ENCODE measurements at places on chromosomes 4 and X.

GRCh38 chrX:134821370-134821769, 163.1 kb upstream of the PLAC1 start:
- peak; percentile 51 for DNase-seq

- no peak for DNase-seq
Observed at GRCh38 chr4:87087420-87087819, 133.0 kb downstream of the KLHL8 start.

GRCh38 chrX:136047969-136048368, 62.7 kb downstream of the SLC9A6 start:
- peak; percentile 38 for DNase-seq

DNA sequence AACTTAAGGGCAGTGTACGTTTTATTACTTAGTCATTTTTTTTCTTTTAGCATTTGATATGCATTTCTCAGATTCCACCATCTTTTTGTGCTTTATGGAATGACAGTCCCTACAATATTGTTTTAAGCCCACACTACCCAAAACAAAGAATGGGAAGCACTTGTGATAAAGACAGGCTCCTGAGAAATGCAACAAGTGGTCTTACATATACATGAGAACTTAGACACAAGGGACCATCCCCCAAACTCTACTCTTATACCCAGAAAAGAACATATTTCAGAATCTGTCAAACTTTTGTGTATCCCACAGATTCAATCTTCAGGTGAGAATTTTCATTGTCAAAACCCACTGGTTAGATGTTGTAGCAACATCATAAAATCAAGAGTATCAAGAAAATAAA, 491.1 kb downstream of the AFF2 start:
- DNase-seq, result no peak

DNA sequence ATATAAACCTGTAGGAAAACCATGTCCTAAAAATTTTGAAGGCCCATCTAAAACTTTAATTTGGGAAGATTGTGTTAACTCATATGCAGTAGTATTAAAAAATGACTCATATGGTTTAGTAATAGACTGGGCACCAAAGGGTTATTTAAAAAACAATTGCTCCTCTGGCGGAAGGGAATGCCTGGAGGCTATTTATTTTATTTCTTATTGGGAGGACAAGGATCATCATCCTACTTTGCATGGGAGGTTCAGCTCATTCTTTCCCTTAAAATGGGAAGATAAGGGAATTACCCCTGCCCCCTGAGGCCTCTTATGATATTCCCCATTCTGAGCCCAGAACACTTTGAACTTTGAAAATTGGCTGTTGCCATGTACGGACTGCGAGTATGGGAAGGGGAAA, 29.7 kb upstream of the MGST2 start:
- no peak for DNase-seq

DNA sequence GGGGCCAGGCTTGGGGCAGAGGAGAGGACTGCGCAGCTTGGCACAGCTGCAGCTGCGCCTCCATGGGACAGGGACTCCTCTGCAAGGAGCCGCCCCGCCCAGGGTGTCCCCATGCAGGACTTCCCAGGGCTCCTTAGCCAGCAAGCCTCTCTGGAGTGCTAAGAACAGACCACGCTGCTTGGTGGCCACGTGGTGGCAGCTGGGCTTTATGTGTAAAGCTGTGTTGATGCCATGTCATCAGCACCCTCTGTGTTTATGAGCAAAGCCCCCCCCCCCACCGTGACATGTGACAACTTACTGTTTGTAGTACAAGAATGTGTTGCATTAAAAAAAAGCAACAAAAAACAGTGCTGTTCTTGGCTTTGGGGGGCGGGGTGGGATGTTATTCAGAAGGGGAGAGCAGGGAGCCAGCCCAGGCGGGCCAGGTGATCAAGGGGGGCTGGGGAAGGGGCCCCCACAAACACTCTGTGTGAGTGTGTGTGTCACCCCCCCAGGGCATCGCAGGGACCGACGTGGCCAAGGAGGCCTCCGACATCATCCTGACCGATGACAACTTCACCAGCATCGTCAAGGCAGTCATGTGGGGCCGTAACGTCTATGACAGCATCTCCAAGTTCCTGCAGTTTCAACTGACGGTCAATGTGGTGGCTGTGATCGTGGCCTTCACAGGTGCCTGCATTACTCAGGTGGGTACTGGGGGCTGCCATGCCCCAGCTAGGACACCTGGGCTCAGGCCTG, 40.3 kb downstream of the ATP2B3 start:
- DNase-seq, result no peak

DNA sequence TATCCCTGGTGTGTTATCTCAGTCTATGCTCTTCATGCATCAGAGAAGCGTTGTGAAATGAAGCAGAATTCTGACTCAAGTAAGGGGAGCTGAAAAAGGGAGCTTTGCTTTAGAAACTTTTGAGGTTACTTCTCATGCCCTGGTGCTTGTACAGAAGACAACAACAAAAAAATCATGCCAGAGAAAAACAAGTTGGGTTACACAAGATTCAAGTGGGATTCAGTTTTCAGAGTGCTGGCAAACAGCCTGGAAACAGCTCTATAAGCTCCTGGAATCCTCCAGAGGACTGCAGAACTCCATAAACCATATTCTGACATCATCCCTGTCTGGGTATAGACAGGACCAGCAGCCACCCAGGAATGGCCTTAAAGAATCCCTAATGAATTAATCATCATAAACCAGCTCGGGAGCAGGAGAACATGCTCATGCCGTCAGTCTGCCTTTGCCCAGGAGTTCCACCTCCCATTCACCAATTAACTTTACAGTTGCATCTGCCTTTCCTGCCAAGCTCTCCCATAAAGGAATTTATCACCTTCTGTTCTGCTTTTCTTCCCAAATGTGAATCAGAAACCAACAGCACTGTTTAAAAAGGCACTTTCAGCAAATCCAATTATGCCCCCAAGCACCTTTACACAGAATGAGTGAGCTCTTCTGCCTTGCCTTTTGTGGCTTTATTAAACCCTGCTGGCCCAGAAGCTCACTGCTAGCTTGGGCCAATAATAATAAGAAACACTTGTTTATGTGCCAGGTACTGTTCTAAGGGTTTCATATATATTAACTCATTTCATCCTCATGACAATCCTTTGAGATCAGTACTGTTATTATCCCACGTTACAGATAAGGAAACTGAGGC, 54.5 kb upstream of the FBXW7 start:
- DNase-seq, result peak; percentile 98

- DNase-seq, result no peak
Observed at GRCh38 chrX:13088156-13088487, 43.7 kb upstream of the FAM9C start.

DNA sequence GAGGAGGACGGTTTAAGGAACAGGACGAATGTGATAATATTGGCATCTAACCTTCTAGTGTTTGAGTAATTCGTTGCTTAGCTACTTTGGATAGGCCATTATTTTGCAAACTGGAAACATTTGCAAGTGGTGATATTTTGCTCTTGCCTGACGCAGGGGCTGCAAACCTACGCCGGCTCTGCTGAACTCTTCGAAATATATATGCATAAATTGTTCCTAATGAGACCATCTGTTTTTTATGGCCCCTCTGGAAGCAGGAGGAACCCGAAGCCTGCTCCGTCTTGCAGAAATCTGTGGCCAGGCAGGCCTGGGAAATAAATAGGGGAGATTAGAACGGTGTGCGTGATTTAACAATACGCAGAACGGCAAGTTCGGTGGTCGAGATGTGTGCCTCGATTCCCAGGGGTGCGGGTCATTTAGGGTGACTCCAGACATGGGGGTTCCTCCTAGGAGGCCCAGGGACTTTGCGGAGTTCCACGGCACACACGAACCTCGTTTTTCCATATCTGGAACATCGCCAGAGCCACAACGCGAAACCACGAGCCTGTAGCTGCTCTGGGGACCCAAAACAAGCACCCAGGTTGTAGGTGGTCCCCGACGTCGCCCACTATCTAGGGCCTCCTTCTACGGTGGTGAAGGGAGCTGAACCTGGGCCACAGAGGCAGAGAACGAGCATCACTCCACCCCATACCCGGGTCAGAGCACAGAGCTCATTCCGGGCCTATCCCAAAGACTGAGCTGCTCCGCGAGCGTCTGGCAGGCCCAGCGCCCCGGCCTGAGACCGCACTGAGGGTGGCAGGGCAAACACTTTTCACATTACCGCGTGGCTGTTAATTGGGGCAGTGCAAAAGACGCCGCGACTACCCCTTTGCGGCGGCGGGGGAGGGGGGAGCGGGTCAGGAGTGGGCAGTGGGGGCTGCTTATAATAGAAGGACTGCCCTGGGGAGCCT, 89.7 kb downstream of the BCOR start:
- no peak for DNase-seq

DNA sequence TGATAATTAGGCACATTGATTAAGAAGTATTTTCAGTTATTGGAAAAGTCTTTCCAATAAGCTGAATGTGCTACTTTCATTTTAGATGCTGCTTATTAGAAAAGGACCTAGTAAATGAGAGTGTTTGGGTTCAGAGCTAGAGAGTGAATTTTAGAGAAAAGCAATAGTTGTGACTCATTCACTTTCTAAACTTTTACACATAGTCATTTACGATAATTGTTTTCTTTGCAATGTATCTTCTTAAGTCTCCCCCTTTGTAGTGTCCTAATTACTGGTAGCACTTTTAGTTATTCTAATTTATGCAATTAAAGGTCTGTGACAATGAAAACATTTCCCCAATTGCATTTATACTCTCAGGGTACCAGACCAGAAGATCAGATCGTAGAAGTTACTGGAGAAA, 1.3 kb downstream of the IL21 start:
- DNase-seq, result no peak

GRCh38 chr4:36056136-36056535, 188.2 kb downstream of the ARAP2 start:
- DNase-seq, result no peak

GRCh38 chr4:122476126-122476525, 19.6 kb upstream of the IL2 start:
- no peak for DNase-seq

DNA sequence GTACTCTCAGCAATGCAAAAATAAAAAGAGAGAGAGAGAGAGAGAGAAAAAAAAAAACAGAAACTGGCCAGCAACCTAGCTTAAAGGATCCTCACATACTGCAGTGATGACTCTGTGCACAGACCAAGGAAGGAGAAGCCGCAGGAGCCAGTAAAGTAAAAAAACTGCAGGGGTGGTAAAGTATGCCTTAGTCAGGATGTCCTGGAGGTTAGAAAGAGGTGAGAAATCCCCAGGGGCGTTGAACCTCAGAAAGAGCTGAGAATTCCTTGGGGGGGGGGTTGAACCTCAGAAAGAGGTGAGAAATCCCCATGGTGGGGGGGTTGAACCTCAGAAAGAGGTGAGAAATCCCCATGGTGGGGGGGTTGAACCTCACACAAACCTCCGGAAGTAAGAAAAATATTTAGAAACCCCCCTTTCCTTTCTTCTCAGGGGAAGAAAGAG, 48.0 kb downstream of the MAGEA9 start:
- peak; percentile 68 for DNase-seq

GRCh38 chr4:186485150-186485549, 70.2 kb downstream of the MTNR1A start:
- DNase-seq, result no peak

DNA sequence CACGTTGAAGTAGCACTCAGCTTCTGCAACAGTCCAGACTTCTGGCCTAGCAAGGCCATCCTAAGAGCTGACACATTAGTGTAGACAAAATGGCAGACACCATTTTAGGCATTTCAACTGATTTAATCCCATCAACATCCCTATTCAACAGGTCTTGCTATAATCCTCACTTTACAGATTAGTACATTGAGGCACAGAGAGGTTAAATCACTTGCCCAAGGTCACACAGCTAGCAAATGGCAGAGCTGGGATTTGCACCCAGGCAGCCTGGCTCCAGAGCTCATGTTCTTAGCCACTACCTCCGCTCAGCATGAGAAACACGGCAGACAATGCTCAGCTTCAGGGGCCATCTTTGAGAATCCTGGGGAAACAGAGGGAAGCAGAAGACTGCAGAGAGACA, 107.9 kb upstream of the TRIM2 start:
- DNase-seq, result no peak

- no peak for DNase-seq
Observed at GRCh38 chrX:4253092-4253491, 539.6 kb upstream of the PRKX start.

All from choroid plexus epithelial cell (primary cell).